ENCODE measurements at places on chromosomes 2 and 18.

DNA sequence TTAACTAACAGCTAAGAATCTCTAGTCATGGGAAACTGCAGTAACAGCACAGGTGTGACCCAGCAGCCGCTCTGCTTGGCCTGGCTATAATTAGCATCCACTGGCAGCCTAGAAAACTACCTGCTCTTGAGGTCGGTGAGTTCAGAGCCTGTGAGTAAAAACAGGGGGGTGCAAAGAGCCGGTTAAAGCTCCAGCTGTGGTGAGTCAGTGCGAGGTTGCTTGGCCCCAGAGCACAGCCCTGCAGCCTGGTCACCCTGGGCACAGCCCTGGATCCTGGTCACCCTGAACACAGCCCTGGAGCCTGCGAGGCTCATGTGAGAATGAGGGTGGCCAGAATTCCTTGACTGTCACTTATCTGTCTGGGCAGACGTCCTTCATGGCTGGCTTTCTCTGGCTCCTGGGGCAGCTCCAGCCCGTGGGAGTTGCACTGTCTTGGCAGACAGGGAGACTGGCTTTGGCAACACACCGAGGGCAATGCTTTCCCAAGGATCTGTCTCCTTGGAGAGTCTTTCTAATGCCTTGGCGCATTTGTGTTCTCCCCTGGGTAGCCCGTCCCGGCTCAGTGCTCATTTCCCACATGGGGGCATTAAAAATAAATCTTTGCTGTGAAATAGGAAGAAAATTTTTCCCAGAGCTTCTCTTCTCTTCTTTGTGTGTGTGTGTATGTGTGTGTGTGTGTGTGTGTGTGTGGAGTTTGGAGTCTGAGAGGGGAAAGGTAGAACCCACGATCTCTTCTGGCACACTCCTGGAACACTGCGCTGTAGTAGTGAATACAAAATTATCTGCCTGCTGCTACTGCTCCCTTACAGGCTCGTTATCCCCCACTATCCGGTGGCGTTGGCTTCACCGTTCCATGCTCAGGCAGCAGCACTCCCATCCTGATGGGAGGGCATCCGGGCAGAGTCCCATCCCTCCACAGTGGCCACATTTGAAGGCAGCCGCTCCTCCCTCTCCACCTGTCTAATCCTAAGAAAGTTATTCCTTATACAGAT lies 250.2 kb upstream of the MEX3C start:
- no peak for DNase-seq

DNA sequence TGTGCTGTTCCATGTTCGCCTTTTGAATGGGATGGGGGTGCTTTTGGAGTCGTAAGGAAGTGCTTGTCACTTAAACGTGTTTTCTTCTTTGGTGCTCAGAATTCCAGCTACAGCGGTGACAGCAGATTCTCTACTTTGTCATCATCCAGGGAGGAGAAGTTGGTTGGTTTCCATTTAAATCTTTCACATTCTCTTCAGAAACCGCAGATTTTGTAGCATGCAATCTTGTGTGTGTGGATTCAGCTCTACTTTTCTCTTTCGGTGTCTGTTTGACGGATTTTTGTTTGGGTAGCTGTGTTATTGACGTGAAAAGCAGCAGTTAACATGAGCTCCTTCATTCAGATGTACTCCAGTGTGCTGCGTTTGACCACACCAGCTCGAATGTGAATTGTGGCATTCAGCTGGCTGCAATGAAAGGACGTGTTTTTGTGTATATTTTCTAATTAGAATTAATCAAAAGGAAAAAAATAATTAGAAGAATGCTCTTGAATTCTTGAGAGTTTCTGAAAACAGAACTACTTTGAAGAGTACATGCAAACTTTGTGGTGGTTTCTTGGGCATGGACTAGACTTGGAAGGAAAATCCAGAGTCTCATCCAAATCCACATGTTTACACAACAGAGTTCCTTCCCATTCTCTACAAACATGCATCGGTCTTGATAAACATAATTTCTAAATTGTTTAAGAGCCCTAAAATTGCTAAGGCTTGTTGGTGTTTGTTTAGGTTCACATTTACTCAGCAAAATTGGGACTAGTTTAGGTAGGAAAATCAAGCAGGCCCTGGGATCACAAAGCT lies 68.7 kb upstream of the RBM44 start:
- DNase-seq = no peak

GRCh38 chr2:72612614-72613160 lies 213.1 kb downstream of the EXOC6B start:
- no peak for DNase-seq

- DNase-seq = no peak
Measured at GRCh38 chr2:107681936-107682335, 144.8 kb upstream of the RGPD4 start.

DNA sequence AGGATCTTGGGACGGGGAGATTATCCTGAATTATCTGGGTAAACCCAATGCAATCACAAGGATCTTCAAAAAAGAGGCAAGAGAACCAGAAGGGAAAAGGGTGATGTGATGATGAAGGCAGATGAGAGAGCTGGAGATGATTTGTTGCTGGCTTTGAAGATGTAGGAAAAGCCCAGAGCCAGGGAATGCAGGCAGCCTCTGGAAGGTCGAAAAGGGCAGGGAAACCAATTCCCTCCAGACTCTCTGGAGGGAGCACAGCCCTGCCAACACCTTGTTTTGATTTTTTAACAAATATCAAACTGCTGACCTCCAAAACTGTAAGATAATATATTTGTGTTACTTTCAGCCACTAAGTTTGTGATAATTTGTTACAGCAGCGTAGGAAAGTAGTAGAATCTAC lies 48.9 kb upstream of the IL1R2 start:
- no peak for DNase-seq

GRCh38 chr2:43051338-43051737 lies 175.1 kb downstream of the ZFP36L2 start:
- DNase-seq = no peak

GRCh38 chr2:230661072-230661957 lies 51.3 kb upstream of the CAB39 start:
- DNase-seq = peak; percentile 10

DNA sequence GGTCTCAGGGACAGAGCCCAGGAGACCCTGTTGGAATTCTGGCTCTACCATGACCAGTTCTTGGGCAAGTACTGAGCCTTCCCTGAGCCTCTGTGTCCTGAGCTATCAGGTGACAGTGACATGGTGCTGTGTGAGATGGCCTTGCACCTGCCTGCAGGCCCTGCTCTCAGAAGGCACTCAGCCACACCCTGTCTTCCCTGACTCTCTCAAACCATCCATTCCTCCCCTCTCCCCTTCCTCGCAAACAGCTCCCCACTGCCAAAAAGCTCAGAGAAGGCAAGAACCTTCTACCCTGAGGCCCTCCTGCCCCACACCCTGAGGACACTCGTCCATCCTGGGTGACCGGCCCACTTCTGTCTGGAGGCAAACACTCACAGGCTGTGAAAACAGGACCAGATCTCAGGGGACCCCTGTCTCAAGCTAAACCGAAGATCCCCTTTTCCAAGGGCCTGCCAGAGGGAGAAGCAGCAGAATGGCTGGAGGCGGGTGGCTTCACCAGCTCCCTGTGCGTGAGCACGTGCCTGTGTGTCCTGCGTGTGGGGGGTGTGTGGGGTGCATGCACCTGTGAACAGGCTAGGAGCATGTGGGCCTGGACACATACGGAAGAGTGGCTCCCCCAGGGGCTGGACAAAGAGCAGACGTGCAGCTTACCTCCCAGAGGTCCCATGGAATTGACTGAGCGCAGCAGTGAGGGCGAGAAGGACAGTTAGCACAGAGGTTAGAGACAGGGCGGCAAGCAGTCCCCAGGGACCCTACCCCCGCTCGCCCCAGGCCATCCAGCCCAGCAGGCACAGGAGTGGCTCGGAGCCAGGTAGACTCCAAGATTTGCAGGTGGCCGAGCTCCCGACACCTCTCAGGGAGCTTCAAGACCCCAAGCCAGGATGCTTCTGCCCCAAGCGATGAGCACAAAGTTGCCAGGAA lies 53.9 kb downstream of the BIN1 start:
- no peak for DNase-seq

Measured in GDM1 (cell line).